ENCODE measurements at places on chromosomes 2 and 18.

- DNase-seq = no peak
Measured at GRCh38 chr2:39989888-39990287, 210.8 kb upstream of the THUMPD2 start.

GRCh38 chr2:224816816-224817215 is 100.7 kb upstream of the CCDC195 start:
- no peak for DNase-seq

GRCh38 chr18:8525692-8526091 is 83.5 kb upstream of the RAB12 start:
- no peak for DNase-seq

DNA sequence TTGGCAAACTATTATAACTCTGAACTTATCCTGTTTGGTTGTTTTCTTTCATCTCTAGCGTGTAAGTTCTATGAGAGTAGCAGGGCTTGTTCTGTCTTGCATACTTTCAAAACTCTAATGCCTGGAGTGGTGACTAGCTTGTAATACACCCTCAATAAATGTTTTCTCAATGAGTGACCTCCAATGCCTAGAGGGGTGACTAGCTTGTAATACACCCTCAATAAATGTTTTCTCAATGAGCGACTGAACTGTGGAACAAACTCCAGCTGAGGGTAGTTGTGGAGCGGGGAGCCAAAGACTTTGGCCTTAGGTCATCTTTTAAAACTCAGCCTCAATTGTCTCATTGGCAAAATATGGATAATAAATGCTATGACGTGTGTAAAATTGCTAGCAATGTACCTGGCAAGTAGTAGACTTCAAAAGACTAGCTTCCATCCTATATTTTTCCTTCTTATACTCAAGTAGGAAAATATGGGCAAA is 1.8 kb downstream of the GPD2 start:
- no peak for DNase-seq

- no peak for DNase-seq
Measured at GRCh38 chr18:44258576-44258975, 422.1 kb upstream of the SETBP1 start.

GRCh38 chr2:120520454-120520853 is 174.5 kb downstream of the INHBB start:
- DNase-seq = no peak

DNA sequence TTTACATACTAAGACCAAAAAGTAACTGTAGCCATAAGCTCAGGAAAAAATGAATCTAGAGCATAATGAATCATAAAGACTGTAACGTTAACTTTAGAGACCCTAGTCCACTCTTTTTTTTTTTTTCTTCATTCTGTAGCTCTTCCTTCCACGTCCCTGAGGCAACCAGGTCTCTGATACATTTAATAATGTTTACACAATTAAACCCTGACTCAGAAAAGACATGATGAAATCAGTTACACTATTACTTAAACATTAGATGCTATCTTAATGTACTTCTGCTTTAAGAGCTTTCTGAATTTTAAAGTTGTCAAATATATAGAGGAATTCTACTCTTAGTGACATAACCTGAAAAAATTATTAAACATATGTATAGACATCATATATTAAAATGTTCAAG is 1121.5 kb upstream of the DDX18 start:
- no peak for DNase-seq

GRCh38 chr2:32591669-32592463 is 36.0 kb upstream of the TTC27 start:
- DNase-seq = no peak

DNA sequence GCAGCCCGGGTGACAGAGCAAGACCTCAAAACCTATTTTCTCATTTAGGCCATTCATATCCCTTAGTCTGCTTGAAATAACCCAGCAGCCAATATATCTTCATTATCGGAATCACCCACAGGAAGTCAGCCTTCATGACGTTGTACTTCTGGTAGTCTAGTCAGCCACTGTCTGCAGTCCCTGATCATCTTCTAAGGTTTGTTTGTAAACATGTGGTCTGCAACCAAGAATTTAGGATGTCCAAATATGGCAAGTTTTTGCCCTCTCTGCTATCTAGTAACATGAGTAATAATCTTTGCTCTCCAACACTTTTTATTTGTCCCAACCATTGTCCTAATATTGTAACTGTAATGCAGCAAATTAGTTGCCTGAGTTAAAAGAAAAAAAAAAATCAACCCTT is 92.5 kb downstream of the PRPF40A start:
- no peak for DNase-seq

- no peak for DNase-seq
Measured at GRCh38 chr18:5500158-5500939, 43.4 kb downstream of the EPB41L3 start.

GRCh38 chr2:27016801-27017325 is 15.9 kb upstream of the TMEM214 start:
- no peak for DNase-seq

DNA sequence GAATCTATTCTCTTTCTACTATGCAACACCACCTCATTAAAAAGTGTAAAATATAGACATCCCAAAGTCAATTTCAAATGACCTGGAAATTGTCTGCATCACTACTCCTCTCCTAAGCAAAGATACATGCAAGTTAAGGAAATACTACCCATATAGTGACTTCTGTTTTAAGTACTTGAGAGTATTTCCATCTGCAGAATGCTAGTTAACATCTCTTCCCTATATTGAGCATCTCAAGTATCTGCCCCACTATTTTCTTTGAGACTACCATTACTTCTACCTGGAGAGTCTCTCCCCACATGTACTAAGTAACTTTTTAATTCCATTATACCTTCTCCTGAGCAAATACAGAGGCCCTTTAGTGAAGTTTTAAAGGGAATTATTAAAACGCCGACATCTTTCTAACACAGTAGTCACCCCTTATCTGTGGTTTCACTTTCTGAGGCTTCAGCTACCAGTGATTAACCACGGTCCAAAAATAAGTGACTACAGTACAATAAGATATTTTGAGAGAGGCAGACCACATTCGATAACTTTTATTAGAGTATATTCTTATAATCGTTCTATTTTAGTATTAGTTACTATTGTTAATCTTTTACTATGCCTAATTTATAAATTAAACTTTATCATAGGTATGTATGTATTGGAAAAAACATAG is 21.8 kb downstream of the CWC22 start:
- no peak for DNase-seq

DNA sequence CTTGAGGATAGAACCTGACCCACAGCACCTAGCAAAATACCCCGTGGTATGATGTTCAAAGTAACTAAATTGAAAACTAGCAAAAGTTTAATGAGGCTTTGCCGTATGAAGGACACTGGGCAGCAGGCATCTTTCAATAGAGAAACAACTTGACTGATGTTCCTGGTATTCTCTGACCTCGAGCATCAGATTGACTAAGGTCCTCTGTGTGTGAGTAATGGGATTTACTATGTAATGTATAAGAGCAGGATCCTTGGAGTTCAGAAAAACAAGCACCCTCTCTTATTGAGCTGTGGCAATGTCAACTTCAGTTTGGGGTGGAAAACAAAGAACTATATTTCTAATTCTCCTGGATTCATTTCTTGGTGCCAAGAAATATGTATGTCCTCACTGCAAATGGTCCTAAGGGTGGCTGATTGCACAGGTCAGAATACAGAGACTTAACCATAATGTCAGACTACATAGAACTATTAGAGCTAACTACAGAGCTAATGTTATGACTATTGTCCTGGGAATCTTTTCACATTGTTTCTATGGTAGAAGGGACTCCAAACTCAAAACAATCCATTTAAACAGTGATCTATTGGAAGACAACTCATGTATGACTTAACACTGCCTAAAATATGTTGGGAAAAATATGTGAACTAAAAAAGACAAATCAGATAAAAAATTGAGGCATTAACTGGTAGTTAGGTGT is 4.4 kb downstream of the TNFAIP6 start:
- DNase-seq = no peak

DNA sequence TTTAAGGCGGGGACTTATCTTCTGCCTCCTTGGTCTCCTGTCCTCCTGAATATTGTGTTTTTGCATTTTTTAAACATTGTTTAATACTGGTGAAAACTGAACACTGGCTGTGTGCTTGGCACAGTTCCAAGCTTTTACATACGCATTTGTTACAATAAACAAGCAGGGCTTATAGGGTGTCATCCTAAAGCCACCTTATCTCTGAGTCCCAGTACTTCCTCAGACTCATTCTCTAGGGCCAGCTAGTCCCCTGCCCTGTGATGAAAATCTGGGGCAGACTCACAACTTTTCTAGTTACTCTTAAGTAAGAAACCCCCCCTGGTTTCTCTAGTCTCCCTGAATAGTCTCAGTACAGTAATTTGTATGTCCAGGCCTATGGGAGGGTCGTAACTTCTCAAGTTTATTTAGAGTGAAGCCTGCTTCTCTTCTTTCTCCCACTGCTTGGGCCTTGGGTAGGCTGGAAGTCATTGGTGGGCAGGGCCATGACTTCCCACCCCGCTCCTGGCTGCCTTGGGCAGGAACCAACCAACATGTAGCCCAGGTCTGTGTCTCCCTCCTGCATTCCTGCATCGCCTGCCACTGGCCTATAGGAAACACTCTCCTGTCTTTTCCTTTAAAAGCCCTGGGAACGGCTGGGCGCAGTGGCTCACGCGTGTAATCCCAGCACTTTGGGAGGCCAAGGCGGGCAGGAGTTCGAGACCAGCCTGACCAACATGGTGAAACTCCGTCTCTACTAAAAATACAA is 7.7 kb upstream of the KCNE4 start:
- no peak for DNase-seq

DNA sequence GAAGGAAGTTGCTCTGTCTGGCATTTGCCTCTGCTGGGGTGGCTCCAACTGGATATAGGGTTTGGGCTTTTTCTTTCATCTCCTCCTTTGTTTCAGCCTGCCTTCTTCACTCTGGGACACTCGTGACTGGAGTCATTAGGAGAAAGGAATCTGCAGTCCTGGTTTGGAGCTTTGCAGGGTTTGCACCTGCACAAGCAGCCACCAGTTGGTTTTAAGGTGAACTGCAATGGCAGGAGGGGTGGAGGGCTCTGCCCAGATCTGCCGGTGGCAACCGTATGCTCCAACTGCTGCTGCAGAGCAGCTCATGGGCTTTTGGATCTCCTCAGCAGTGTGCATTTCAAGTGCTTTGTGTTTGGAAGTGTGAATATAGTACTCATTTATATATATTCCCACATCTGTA is 131.3 kb upstream of the MGAT5 start:
- no peak for DNase-seq
